Chondrocyte (in vitro differentiated cells): ENCODE measurements at places on chromosomes 2 and 18. TPM values are rescaled to one million over a fixed set of nuclear protein-coding genes. Genes with fewer than 3 reads are reported as not detected.

Gene SPAG16
- total RNA-seq, result 18.7 to 22.8 TPM (median 20.4 TPM) in 3 replicates

Gene GCA
- total RNA-seq, result 4.0 to 4.8 TPM (median 4.5 TPM) in 3 replicates

Gene POTEC
- not detected in 3 replicates for total RNA-seq

Gene LRRC30
- total RNA-seq, result not detected in 3 replicates

Gene GPR75
- total RNA-seq, result 1.1 to 2.4 TPM (median 1.2 TPM) in 3 replicates

Gene SERPINB13
- total RNA-seq, result not detected in 3 replicates

Gene GNLY
- total RNA-seq, result not detected in 3 replicates

Gene CYP27C1
- total RNA-seq, result 11.7 to 17.2 TPM (median 13.4 TPM) in 3 replicates

Gene TCF23
- not detected in 3 replicates for total RNA-seq

Gene MFSD2B
- 0.51 TPM in 1 of 3 replicates, not detected in the others for total RNA-seq

Gene RELCH
- 15.2 to 22.6 TPM (median 16.2 TPM) in 3 replicates for total RNA-seq
